Effector memory CD4-positive, alpha-beta T cell (primary cell): ENCODE measurements at places on chromosomes 16 and 17.

DNA sequence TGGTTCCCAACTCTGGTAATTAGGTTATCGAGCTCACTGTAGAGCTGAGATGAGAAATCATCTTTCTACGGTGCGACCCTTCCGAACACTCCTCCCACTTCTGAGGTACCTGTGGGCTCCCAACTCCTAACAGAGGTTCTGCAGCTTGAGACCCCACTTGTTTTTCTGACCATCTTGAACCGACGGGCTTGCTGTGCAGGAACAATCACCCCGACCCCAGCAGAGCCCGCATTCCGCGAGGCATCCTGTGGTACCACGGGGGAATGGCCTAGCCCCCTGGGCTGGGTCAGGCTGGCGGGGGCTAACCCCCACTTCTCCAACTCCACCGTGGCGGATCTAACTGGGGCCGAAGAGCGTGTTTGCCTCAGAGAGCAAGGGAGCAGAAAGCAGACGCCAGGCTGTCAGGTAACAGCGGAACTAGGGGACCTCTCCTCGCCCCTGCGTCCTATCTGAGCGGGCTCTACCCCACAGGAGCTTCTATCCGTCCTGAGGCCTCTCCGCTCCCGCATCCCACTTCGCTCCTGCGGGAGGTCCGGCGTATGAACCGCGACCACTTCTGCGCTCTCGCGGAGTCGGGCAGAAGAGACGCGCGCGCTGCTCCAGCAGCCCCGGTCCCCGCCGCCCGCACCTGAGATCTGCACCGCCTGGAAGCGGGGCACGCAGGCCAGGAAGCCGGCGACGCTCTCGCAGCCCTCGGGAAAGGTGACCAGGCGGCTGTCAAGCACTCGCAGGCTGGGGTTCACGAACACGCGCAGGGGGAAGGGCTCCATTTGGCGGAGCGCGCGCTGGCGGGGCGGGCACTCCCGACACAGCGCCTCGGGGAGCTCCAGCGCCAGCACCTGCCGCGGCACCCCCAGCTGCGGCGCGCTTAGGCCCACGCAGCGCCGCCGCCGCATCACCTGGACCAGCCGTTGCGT, 761 bp downstream of the PDF start:
- peak; percentile 43 for DNase-seq

GRCh38 chr17:77361986-77362620, 221.3 kb downstream of the SEC14L1 start:
- no peak for DNase-seq

GRCh38 chr16:86739808-86740207, 161.5 kb downstream of the FOXL1 start:
- DNase-seq = no peak

- DNase-seq = no peak
Measured at GRCh38 chr17:31392002-31392855, 754 bp downstream of the RAB11FIP4 start.

DNA sequence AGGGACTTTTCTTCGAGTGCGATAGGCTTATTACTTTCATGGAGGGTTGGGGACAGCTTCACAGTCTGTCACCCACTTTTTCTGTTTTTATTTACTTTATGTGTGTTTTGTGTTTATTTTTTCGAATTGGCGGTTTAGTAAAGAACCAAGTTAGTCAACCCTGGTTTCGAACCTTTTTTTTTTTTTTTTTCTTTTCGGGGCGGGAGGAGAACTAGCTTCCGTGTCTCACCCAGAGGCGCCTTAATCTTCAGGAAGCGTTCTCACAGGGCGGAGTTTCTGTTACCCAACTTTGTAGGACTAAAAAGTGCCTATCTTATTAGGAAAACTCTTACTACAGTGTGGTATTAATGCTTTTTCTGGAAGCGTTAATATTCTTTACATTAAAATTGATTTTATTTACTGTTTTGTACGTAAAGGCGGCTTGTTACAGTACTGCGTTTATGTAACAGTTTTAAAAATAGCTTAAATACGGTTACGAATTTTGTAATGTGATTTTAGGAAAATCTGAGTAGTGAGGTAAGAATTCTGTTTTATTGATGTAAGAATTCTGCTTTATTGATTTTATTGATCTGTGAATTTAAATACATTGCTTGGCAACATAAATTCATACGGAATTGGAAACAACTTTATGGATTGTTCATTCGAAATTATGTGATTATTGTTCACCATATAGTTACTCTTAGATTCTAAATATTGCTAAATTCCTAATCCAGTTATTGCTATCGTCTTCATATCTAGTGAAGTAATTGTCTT, 885 bp downstream of the ZNF207 start:
- DNase-seq = peak; percentile 17

- DNase-seq = no peak
Measured at GRCh38 chr16:12242516-12242915, 266.0 kb downstream of the SNX29 start.

- DNase-seq = no peak
Measured at GRCh38 chr17:46766493-46767491, 51.7 kb downstream of the WNT3 start.

- no peak for DNase-seq
Measured at GRCh38 chr17:58944166-58944565, 162.5 kb downstream of the TRIM37 start.

- DNase-seq = no peak
Measured at GRCh38 chr16:81836279-81837054, 57.4 kb downstream of the PLCG2 start.

GRCh38 chr17:43667947-43668348, 6.2 kb upstream of the MEOX1 start:
- no peak for DNase-seq

DNA sequence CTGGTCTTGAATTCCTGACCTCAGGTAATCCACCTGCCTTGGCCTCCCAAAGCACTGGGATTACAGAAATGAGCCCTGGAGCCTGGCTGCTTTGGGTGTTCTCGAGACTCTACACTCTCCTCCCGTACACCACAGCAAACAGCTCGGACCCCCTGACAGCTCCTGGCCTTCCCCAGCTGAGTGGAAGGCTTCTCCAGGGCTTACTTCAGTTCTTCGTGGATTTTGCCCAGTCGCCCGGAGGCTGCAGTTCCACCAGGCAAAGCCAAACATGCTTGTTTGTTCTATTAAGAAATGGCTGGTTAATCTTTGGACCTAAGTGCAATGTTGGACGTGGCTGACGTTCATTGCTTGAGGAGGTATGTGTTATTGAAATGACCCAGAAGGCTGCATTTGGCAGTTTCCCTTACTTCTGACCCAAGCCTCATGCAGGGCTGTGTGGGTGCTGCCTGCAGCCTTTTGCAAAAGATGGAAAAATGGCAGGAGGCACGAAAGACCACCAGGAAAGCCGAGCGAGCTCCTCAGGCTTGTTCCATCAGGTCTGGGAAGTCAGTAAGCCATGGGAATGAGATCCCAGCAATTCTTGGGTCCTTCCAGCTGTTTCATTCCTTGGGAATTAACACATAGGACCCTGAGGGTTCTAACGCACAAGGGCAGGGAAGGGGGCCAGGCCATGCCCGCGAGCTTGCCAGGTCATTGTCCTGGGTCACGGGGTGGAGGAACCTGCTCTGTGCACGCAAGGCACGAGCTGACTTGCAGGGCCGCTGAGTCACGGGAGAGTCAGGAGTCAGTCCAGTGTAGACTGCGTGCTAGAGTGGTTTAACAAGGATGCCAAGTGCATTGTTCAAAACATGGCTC, 23.9 kb upstream of the KLHDC4 start:
- no peak for DNase-seq

DNA sequence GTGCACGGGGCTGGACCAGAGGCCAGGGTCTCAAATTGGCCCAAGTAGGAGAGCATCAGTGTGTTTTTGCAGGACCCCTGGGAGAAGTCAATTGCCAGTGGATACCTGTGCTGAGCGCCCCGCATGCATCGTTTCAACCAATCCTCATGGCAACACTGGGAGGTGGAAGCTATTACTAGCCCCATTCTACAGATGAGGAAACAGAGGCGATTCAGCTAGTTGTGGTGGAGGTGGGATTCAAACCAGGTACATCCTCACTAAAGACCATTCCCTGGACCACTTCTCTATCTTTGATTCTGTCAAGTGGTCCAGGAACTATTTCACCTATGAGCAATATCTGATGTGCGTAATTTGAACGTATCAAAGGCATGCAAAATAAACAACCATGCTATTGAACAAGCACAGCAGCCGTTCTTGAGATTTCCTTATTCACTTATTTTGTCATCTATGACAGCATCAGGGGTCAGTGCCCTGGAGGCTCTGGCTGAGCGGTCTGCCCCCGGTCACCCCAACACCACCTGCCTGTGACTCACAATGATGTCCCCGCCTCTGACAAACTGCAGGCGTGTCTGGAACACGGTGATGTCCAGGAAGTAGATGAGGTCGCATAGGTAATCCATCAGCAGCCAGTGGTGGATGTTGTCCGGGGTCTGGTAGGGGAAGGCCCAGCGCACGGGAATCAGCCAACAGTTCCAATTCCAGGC, 54.0 kb downstream of the CNGB1 start:
- DNase-seq = no peak

DNA sequence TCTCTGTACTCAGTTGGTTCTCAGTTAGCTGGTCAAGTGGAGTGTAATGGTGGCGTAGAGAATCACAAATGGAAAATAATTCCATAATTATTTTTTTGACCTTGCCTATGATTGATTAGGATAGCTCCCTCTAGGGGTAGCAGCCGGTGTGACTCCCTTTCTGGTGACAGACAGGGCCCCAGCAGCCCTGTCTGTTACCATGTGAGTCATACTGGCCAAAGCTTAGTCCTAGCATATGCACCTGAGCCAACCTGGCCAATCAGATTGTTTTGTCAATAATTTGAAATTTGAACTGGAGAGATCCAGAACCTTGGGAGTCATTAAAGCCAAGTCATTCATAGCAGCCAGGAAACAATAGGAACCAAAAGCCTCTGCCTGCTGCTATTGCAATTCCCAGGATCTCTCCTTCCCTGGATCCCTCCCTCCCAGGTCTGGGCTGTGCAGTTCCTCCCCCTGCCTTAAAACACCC, 5.6 kb downstream of the PNPO start:
- peak; percentile 60 for DNase-seq
